ENCODE measurements at places on chromosomes 12 and 14. TPM values are rescaled to one million over a fixed set of nuclear protein-coding genes. Genes with fewer than 3 reads are reported as not detected.
A peak's percentile ranks its signal among the peaks of the same experiment; 100 is the strongest.

MAP1LC3B2 gene
- 7.1 TPM for total RNA-seq

DNA sequence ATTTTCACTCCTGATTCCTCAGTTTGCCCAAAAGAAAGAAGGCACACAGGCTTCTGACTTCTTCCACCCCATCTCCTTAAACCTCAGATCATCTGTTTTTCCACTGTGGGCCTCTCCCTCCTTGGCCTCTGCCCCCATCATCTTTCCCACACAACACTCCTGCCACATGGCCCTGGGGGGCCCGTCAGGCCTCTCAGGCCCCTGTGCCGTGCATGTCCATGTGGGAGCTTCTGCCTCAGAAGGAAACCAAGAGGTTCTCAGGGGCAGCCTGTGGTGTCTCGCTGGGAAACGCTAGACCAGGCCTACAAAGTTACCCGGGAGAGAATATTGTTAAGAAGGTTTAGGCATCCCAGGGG lies 8.0 kb downstream of the KLHL33 start:
- H3K4me1 ChIP-seq, result no peaks in the 10 kb centered on the region
- no peak overlapping the region for H3K27ac ChIP-seq
- H3K36me3 ChIP-seq, result no peaks in the 10 kb centered on the region
- DNase-seq, result no peak
- no peaks in the 10 kb centered on the region for H3K27me3 ChIP-seq

IGF1 gene
- 66.9 TPM for total RNA-seq

- peak overlapping the region; percentile 51 for H3K27ac ChIP-seq
- peaks cover 34% of the 10 kb centered on the region for H3K36me3 ChIP-seq
- DNase-seq, result no peak
- H3K4me3 ChIP-seq, result no peak overlapping the region
- no peaks in the 10 kb centered on the region for H3K27me3 ChIP-seq
- H3K4me1 ChIP-seq, result peaks cover 10% of the 10 kb centered on the region
Measured at GRCh38 chr14:101828046-101828445, 66.5 kb downstream of the PPP2R5C start.

- no peak overlapping the region for H3K27ac ChIP-seq
- H3K36me3 ChIP-seq, result peaks cover 8% of the 10 kb centered on the region
- no peaks in the 10 kb centered on the region for H3K27me3 ChIP-seq
- H3K4me1 ChIP-seq, result peaks cover 28% of the 10 kb centered on the region
Measured at GRCh38 chr12:7065073-7065623, 4.6 kb downstream of the C1S start.

MYO1H gene
- total RNA-seq, result not detected

DNA sequence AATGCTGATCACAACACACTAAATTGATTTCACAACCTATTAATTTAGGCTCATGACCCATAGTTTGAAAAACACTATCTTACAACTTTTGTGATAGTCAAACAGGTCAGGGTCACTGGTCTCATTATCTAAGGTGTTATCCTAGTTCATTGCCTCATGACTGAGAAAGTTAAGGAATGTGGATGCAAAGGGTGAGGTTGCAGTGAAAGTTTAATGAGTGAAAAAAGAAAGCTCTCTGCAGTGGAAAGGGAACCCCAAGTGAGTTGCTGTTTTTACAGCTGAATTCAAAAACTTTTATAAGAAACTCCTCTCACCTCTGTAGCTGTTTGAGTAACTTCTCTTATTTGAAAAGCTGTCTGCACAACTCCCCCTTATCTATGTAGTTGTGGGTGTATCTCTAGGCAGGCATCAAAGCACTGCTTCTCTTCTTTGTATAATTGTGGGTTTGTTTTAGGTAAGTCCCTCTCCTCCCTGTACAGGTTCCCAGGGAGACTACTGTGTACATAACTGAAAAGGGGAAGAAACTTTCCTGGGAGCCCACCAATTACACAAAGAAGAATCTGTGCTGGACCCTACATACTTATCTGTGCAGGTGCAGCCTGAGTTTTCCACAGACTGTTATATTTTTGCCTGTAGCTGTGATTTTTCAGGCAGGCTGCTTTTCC lies 18.9 kb downstream of the DNAL1 start:
- no peak for DNase-seq
- peaks cover 6% of the 10 kb centered on the region for H3K4me1 ChIP-seq
- no peak overlapping the region for H3K27ac ChIP-seq

DNA sequence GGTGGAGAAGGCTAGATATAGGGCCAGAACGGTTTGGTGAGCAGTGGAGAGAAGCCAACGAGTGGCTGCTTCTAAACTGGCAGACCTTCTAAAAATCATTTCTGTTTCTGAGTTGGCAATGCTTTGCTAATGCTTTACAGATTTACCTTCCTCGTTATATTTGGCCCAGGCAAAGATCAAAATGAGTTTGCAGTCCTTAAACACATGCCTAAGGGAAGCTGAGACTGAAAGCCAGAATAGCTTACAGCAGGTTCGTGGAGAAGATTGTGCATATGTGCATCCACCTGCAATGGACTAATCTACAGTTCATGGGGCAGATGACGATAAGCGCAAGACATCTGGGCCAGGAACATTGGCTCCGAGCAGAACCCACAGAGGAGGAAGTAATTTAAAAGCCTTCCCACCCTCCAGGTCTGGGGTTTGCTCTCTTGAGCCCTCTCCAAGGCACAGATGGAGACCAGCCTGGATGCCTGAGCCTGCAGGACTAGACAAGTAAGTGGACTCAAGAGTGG lies 99.4 kb downstream of the NINJ2 start:
- DNase-seq, result no peak
- H3K27ac ChIP-seq, result no peak overlapping the region
- no peak overlapping the region for H3K4me3 ChIP-seq

TIGAR gene
- total RNA-seq, result 21.0 TPM

DNA sequence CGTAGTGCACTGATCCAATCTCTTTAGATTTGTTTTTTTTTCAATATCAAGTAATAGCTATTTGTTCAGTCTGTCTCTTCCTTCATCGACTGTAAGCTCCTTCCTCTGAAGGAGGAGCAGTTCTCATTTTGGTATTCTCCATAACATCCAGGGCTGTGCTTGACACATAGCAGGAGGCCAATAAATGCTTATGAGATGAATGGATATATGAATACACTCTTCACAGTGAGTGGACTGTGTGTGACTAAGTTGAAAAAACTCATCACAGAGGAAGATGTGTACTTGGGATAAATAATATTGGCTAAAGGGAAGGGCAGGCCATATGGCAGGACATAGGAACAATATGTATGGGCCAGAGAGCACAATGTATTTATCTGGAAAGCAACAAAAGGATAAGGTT lies 205.3 kb upstream of the PRICKLE1 start:
- no peak overlapping the region for H3K4me3 ChIP-seq
- no peaks in the 10 kb centered on the region for H3K27me3 ChIP-seq
- no peaks in the 10 kb centered on the region for H3K36me3 ChIP-seq
- no peak overlapping the region for H3K27ac ChIP-seq
- no peak for DNase-seq
- H3K4me1 ChIP-seq, result peaks cover 26% of the 10 kb centered on the region

OVCH1 gene
- not detected for total RNA-seq

DNA sequence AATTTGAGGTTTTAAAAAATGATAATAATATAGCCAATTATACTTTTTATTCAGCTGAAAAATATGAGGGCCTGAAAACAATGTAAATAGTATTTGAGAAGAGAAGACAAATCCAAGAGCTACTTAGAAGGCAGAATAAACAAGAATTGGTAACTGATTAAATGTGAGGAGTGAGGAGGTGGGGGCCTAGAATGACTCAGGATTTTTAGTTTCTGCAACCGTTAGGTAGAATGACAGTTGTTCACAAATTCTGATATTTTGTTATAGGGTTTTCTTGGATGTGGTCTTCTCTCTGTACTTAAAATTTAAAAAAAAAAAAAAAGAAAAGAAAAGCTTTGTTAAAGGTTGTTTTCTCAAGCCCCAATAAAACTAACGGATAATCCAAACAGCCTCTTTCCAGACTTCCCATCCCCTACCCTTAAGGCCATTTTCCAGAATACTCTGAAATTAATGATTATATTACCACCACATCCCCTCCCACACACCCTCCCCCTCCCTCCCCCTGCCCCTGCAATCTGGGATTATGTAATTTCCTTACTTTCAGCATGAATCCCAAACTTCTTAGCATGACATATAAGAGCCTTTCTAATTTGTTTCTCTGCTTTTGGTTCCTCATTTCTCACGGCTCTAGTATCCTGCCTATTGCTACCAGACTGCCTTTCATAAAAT lies 50.4 kb downstream of the LRP6 start:
- peaks cover 10% of the 10 kb centered on the region for H3K4me1 ChIP-seq
- no peak for DNase-seq
- H3K27me3 ChIP-seq, result no peaks in the 10 kb centered on the region
- H3K4me3 ChIP-seq, result no peak overlapping the region
- H3K27ac ChIP-seq, result peak overlapping the region; percentile 68

DNA sequence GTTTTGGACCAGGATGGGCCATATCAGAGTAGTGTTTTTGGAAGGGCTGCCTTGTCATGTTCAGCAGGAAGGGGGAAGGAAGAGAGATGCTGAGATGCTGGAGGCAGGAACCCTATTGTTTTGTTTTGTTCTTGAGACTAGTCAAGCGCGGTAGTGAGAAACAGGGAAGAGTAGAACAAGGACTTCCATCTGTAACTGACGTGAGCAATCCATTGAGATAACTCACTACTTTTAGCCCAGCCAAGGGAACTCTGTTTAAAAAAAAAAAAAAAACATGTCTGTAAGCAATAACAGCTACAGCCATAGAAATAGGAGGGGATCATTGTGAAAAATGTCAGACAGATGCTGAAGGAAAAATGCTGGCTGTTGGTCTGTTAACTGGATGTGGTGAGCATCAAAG lies 34.0 kb downstream of the CD9 start:
- H3K36me3 ChIP-seq, result peaks cover 2% of the 10 kb centered on the region
- H3K27me3 ChIP-seq, result no peaks in the 10 kb centered on the region
- no peak for DNase-seq
- H3K27ac ChIP-seq, result no peak overlapping the region
- no peak overlapping the region for H3K4me3 ChIP-seq
- peaks cover 47% of the 10 kb centered on the region for H3K4me1 ChIP-seq

- peak overlapping the region; percentile 98 for H3K27ac ChIP-seq
- peaks cover 48% of the 10 kb centered on the region for H3K4me1 ChIP-seq
- H3K27me3 ChIP-seq, result no peaks in the 10 kb centered on the region
- H3K4me3 ChIP-seq, result no peak overlapping the region
Measured at GRCh38 chr12:122726080-122726558, 4.5 kb downstream of the HCAR1 start.

TGFB3 gene
- 62.0 TPM for total RNA-seq

GYS2 gene
- total RNA-seq, result not detected

- H3K4me1 ChIP-seq, result no peaks in the 10 kb centered on the region
- peaks cover 43% of the 10 kb centered on the region for H3K27me3 ChIP-seq
- no peak overlapping the region for H3K4me3 ChIP-seq
- H3K27ac ChIP-seq, result no peak overlapping the region
Measured at GRCh38 chr12:128961957-128962356, 108.7 kb downstream of the GLT1D1 start.

ADCY4 gene
- 3.4 TPM for total RNA-seq

KRT85 gene
- total RNA-seq, result not detected

GRCh38 chr12:132530447-132530846 lies 40.5 kb downstream of the FBRSL1 start:
- no peak overlapping the region for H3K4me3 ChIP-seq
- H3K36me3 ChIP-seq, result peaks cover 24% of the 10 kb centered on the region
- H3K4me1 ChIP-seq, result no peaks in the 10 kb centered on the region
- no peak for DNase-seq
- no peaks in the 10 kb centered on the region for H3K27me3 ChIP-seq

LPAR5 gene
- total RNA-seq, result 1.3 TPM

DNA sequence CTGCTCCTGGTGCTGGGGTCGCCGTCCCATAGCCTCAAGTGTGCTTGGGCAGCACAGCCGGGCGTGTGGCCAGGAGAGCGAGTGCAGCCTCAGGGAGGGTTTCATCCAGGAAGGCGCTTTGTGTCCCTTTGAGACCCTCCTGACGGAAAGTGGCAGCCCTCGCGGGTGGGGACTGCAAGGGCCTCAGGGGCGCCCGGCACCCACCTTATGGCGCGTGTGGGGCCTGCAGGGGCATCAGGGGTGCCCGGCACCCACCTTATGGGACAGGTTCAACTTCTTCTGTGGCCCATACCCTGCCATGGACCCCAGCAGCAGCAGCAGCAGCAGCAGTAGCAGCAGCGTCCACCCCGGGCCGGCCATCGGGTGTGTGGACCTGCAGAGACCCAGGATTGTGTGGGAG lies 4.5 kb downstream of the LRCOL1 start:
- H3K4me3 ChIP-seq, result no peak overlapping the region
- peaks cover 15% of the 10 kb centered on the region for H3K4me1 ChIP-seq
- no peak for DNase-seq

LRRIQ1 gene
- total RNA-seq, result 4.0 TPM

PRPH gene
- not detected for total RNA-seq

DNA sequence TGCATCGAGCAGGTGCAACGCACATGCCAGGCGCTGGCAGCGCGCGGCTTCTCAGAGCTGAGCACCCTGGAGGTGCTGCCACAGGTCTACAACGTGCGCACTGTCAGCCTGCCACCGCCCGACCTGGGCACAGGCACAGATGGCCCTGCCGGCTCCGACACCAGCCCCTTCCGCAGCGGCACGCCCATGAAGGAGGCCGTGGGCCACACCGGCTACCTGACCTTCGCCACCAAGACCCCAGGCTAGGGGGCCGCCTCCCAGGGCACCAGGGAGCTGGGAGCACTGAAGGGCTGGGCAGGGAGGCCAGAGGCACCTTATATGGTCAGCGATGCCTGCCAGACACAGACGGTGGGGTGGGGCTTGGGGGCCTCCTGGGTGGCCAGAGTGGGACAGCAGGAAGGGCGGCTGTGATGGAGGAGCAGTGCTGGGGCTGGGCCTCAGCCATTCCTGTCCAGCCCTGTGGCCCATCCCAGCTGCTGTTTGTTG lies 5.6 kb downstream of the TRMT61A start:
- peaks cover 8% of the 10 kb centered on the region for H3K4me1 ChIP-seq
- H3K4me3 ChIP-seq, result no peak overlapping the region
- peaks cover 5% of the 10 kb centered on the region for H3K27me3 ChIP-seq
- no peaks in the 10 kb centered on the region for H3K36me3 ChIP-seq
- H3K27ac ChIP-seq, result no peak overlapping the region
